ENCODE measurements at places on chromosomes 12 and 14.

DNA sequence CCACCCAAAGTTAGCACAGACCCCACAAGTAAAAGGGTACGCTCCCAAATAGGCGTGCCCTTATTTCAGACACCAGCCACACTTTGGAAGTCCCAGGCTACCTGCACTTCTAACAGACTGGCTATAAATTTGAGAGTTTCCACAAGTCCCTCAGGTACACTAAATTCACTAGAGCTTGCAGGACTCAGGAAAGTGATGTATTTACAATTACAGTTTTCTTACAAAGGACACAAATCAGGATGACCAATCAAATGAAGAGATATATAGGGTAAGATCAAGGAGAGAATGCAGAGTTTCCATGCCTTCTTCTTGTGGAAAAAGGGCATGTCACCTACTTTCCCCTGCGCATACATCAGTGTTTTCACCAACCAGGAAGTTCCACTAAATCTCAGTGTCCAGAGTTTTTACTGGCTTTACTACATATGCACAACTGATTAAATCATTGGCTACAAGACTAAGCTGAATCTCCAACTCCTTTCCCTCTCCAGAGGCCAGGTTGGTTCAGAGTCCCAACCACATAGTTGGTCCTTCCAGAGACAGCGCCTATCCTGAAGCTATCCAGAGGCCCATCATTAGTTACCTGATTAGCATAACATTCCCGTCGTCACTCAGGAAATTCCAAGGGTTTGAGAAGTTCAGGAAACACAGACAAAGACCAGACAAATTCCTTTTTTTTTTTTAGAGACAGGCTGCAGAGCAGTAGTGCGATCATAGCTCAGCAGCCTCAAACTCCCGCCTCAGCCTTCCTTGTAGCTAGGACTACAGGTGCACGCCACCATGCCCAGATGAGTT, 84.2 kb downstream of the DENND5B start:
- DNase-seq, result no peak

DNA sequence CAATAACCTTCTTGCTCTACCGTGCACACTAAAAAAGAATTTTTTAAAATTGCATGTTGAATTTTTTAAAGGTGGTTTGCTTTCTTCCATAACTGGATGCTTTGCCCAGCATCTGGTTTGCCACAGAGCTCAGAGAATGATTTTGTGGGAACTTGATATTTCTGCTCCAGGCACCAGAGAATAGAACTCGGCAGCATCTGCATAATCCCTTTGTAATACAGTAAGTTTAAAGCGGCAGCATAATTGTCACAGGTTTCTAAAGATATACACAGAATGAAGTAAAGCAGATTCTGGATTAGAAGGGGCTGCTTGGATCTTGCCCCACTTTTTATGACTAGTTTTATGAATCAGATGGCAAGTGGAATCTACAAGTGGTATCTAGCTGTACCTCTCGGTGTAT, 352.0 kb downstream of the NPAS3 start:
- DNase-seq, result no peak

GRCh38 chr14:38507299-38507698, 251.4 kb upstream of the CLEC14A start:
- DNase-seq, result no peak

DNA sequence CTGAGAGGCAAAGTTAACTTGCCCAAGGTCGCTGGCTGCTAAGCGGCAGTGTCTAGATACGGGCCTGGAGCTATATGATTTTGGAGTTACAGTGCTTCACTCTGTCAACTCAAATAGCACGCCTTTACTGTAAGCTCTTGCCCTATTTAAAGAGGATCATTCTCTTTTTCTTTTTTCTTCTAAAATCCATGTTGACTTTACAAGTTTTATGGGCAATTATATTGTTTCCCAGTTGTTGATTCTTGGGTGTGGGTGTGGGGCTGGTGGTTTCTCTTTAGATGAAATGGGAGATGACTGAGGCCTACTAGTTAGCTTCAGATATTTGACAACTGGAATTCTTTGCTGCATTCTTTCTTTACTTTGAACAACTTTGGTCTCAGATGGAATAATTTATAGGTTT, 70.7 kb downstream of the C12orf75 start:
- DNase-seq, result no peak
